Glomerular endothelial cell (primary cell): ENCODE measurements at places on chromosomes 1 and 21. TPM values are rescaled to one million over a fixed set of nuclear protein-coding genes. Genes with fewer than 3 reads are reported as not detected.

The NBPF6 gene
- total RNA-seq: not detected in 2 replicates

The CD1C gene
- not detected in 2 replicates for total RNA-seq

DNA sequence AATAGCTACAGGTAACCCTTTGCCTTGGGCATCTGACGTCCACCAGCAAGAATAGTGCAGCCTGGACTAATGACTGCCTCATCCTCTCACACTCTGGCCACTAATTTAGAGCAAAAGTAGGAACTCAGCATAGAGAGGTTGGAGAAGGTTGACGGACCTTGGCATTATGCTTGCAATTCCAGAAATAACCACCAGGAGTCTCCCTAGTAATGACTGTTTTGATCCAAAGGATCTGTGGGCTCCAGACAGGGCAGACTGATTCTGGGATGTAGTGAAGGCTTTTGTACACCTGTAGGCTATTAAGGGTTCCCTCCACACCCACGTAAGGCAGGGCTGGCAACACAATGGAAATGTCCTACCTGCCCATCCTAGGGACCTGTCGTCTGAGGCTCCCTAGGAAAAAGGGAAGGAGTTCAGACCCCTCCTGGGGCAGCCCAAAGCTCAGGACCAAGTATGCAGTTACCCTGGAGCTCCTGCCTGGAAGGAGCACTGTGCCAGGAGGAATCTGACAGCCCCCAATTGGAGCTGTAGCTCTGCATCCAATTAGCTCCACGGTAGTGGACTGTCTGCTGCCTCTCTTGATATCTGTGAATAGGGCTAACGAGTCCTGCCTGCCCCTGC lies 91.0 kb upstream of the TMEM51 start:
- no peak for DNase-seq

GRCh38 chr1:217133958-217134856 lies 411.0 kb upstream of the ESRRG start:
- DNase-seq: no peak

DNA sequence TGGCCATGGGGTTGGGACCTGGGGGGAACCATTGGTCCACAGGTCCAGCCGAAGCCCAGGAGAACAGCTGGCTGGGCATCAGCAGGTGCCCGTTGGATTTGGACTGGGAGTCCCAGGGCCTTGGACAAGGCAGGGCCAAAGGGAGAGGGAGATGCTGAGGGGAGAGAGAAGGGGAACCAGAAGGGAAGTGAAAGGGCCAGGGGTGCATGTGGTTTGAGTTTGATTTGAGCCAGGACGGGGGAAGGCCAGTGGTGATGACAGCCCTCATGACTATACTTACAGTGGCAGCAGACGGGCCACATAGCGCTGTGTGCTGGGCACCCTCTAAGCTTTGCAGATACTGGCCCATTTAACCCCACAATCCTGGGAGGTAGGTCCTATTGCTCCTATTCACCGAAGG lies 18.8 kb downstream of the AGRN start:
- DNase-seq: no peak

DNA sequence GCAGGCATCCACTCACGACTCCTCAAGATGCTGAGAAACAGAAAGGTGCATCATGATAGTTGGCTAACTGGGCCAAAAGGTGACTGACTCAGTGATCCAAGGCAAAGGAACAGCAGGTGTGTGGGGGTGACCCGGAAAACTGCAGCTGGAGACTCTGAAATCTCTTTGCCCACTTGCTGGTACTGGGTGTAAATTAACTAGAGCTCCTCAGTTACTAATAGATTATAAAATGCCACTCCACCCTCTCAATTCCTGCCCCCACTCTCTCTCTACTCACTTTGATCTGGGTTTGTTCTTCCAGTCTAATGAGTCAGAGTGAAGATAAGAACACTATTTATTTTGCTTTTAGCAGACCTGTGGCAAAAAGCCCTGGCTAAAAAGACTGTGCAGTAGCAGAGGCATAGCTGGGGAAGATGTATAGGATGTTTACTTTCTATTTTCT lies 7.2 kb upstream of the PIGC start:
- no peak for DNase-seq

DNA sequence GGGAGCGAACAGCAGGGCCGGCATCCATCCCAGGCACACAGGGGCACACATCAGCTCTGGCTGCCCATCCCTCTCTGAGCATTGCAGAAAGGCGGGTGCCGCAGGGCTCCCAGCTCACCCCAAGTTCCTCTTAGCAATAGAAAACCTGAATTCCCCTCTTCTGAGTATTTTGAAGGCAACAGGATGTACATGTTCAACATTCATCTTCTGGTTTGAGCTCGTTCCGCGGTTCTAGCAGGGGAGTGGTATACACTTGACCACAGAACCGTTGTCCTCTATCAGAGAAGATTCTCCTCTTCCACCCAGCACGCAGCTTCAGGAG lies 23.6 kb downstream of the ACTA1 start:
- no peak for DNase-seq

- DNase-seq: no peak
Observed at GRCh38 chr1:30321246-30321910, 402.0 kb downstream of the MATN1 start.

DNA sequence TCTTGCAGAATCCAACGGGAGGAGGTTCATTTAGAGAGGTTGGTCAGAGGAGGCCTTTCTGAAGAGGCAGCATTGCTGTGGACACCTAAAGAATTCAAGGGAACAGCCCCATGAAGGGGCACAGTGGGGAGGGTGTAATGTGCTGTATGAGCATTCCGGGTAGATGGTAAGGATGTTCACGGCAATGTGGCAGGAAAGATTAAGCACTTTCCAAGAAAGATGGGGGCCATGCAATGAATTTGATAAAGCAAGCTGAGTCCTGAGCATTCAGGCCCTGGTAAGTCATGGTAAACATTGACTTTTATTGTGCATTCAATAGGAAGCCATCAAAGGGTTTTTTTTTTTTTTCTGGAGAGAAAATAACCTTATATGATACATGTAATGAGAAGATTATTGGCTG lies 166.6 kb downstream of the GREM2 start:
- DNase-seq: no peak
